GM04503 (cell line): ENCODE measurements at places on chromosomes 13 and 19.

- DNase-seq, result no peak
These were observed at the start of gene ITGBL1 for GRCh38 chr13:101452519-101453485. Gene ITGBL1, plus strand, starts transcription at chr13:101452675. Its CDS starts 159 bp downstream, at chr13:101452834.

DNA sequence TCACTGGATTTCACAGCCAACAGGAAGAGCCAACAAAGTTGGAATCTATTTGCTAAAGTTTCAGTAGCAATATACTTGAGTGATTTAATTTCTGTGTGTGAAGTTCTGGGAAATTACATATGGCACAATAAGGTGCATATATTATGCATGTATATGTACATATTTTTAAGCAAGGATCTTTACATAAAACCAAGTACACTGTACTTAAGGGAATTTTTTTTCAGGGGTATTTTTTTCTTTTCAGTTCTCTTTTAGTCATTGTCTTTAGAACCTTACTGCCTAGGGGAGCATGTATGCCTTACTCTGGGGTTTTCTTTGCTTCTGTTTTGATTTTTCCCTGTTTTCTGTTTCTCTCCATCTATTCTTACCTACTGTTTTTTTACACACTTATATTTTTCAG is 7.4 kb downstream of the RAP2A start:
- DNase-seq, result no peak

GRCh38 chr19:11013771-11014170 is 52.9 kb downstream of the SMARCA4 start:
- DNase-seq, result no peak

DNA sequence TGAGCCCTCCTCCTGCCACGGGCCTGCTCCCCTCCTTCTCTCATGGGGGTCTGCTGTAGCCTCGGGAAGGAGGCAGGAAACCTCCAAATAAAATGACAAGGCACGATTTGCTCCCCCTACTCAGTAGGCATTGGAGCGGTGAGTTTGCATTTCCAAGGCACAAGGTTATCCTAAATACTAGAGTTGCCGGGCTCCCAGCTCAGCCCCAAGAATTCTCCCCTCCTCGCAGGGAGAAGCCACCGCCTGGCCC is 1.5 kb downstream of the CEBPA start:
- no peak for DNase-seq

- peak; percentile 61 for DNase-seq
These were observed 816.9 kb upstream of the SLC10A2 start for GRCh38 chr13:103883164-103883563.

DNA sequence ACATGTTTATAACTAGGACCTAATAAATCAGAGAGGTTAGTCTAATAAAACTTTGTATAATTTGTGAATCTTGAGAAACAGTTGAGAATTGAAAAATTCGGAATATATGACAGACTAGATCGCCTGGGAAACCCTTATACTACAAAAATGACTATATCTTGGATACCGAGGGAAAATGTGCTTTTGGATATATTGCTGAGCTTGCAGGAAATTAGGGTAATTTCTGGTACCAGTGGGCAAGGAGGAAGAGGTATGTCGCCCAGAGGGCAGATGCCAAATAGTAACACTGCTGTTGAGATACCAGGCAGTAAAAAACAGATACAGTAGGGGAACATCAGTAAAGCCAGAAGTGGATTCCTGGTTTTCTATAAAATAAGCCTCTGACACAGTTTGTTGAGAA is 17.3 kb downstream of the MPHOSPH8 start:
- DNase-seq, result no peak

GRCh38 chr13:79483086-79483706 is 2.2 kb downstream of the NDFIP2 start:
- peak; percentile 92 for DNase-seq

GRCh38 chr19:55750715-55751114 is 8.2 kb upstream of the RFPL4A start:
- no peak for DNase-seq
